Esophagus mucosa (tissue), 1 donor: ENCODE measurements at places on chromosomes 1 and 21.
A peak's percentile ranks its signal among the peaks of the same experiment; 100 is the strongest.

DNA sequence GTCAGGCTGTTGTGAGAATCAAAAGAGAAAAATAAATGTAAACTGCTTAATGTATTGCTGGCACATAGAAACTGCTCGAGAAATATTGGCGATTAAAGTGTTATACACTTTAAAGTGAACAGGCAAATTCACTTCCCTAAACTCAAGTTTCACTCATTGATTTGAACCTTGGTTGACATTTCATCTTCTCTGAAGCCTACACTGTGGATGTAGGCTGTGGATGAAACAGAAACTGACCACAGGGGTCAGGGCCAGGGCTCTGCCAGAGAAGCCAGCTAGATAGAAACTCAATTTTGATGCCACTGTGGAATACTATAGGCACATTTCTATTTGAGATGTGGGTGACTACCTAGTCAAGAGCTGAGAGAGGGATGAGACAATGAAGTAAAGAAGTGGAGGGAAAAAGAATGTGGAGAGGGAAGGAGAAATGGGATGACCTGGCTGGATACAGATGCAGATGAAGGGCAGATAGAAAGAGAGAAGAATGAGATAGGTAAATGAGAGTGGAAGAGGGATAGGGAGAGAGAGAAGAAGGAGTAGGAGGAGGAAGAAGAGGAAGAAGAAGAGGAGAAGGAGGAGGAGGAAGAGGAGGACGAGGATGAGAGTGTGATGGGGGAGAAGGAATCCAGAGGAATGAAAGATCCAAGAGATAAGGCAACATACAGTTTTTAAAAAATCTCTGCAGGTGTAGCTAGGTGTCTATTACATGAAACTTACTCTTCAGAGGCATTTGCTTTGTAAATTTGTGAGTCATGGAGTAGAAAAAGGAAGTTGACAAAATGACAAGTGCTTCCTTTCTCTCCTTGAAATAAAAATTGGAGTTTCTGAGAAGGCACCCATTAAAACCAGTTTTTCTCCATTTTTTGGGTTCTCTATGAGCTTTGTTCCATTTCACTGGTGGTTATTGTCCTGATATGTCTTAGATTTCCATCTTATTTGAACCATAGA is 17.4 kb upstream of the CD1D start:
- no peak for ATAC-seq

DNA sequence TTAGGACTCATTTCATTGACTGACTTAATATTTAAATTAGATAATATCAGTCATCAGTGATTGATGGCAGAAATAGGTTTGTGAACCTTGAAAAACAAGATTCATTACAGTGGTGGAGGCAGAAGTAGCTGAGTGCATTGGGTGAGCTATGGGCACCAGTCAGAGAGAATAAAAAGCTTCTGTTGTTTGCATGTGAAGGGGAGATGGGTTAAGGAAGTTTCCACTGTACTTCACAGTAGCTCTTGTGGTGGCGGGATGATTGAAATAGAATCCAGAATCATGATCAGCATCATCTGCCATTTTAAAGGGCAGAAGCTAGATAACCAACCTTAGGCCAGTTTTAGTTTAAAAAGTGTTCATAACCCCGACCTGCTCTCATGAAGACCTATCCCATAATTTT is 66.2 kb downstream of the DTL start:
- ATAC-seq: no peak

GRCh38 chr1:4447778-4448420 is 206.5 kb upstream of the AJAP1 start:
- ATAC-seq: no peak

GRCh38 chr1:204733869-204734596 is 48.5 kb upstream of the LRRN2 start:
- no peak for ATAC-seq

GRCh38 chr1:19435851-19436455 is 49.4 kb downstream of the CAPZB start:
- peak; percentile 35 for ATAC-seq

GRCh38 chr1:43252225-43252624 is 17.6 kb upstream of the TMEM125 start:
- no peak for ATAC-seq

- peak; percentile 98 for ATAC-seq
These were observed 5.9 kb upstream of the SPRR2E start for GRCh38 chr1:153100245-153100644.

DNA sequence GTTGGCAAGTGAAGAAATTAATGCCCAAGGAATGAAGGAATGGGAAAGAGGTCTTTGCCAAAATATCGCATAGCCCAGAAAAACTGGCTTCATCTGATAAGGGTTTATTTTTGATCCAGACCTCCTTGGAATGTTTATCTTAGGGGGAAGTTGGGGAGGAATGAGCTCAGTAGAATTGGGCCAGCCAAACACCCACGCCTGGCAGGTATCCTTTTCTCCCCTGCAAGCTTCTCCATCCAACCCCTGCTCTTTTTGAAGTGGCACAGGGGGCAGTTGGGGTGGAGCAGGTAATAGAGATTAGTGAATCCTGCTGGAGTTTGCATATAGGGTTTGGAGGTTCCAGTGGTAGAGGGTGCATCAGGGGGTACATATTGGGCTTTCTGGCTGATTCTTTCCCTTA is 21.1 kb downstream of the INTS3 start:
- ATAC-seq: no peak

DNA sequence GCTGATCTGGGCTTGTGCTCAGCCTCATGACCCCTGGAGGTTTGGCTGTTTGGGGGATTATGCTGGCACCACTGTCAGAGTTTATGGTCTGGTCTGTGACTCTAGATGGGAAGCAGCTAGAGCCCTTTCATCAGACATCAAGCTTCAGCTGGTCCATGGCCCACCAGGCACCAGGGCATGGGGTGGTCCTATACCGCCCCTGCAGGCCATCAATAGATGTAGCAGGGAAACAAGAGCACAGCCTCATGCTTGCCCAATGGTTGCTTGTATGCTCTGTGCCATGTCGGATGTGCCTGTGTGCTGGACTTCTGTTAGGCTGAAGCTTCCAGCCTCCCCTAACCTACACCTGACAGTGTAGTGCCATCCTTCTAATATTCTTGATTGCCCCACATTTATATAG is 71.1 kb upstream of the CD34 start:
- no peak for ATAC-seq

DNA sequence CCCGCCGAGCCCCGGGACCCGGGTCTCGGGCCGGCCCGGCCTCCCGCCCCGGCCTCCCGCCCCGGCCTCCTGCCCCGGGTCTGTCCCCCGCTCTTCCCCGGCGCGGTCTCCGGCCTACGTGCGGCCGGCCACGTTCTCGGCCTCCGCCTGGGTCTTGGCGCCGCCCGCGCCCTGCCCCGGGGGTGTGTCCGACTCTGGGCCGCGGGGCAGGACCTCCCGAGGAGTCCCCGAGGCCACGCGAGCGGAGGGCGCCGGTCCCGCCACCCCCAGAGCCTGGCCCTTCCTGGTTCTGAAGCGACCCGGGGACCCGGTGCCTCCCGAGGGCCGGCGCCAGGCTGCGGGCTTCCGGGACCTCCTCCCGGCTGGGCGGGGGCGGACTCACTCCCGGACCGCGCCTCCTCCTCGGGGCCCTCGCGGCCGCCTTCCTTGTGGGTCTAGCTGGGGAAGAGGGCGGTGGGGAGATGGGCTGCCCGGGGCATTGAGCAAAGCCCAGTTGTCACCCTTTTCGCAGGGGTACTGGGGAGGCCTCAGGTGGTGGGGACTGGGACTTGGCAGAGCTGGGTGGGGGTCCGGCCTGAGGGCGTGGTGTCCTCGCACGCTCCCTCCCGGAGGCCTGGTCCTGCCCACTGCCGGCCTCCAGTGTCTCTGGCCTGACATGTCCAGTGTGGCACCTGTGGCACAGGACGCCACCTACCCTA is 558 bp downstream of the PFKL start:
- peak; percentile 47 for ATAC-seq

DNA sequence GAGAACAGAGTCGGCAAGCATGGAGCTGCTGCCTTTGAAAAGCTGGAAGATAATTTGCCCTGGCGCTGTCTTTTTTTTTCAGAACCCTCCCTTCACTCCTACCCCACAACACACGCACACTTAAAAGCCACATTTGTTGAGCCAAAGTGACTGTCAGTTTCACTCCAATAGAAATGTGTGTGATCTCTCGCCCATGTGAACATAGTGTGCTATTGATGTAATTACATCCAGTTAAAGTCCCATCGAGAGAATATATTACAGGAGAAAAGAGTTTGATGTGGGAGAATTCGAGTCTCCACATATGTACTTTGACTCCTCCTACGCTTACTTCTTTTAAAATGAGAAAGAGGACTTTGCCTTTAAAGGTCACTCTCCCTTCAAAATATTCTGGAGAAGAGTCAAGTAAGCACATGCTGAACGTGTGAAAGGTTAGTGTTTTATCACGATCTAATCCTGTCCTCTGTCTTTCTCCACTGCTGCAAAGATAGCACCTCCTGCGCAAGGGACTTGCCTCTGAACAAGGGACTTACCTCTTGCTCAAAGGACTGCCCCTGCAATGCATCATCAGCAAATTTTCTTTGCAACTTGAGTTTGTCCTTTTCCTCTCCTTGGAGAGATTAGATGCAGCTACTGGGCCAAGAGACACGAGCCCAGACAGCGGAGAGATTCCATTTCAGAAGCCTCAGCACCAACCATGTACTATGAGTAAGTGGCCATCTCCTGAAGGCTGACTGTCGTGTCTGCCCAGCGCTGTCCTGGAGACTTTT is 613.9 kb downstream of the PTPRU start:
- ATAC-seq: no peak

GRCh38 chr1:107593501-107594209 is 371.3 kb downstream of the VAV3 start:
- peak; percentile 88 for ATAC-seq

- ATAC-seq: peak; percentile 7
These were observed 1.1 kb downstream of the ADGRB2 start for GRCh38 chr1:31762726-31763670.

DNA sequence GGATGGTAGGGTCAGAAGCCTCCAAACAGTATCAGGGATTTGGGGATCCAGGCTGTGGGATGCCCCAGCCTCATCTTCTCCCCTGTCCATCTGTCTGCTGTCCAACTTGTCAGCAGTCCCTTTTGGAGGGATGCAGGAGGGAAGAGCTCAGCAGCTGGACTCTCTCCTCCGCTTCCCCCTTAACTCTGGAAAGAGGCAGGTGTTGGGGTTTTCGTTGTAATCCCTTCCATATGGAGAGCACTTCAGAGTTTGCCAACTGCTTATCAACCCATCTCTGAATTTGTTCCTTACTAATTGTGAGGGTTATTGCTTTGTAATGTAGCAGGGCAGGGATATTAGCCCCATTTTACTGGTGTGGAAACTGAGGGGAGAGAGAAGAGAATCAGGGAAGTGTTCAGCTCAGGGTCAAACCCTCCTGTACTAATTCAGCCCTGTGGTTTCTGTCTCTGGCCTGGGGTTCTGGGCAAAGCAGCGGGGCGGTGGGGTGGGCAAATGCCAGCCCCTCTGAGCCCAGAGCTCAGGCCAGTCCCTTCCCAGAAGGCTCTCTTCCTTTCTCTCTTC is 3.2 kb downstream of the CITED4 start:
- no peak for ATAC-seq

- no peak for ATAC-seq
These were observed 698 bp upstream of the UCK2 start for GRCh38 chr1:165826565-165827267.

DNA sequence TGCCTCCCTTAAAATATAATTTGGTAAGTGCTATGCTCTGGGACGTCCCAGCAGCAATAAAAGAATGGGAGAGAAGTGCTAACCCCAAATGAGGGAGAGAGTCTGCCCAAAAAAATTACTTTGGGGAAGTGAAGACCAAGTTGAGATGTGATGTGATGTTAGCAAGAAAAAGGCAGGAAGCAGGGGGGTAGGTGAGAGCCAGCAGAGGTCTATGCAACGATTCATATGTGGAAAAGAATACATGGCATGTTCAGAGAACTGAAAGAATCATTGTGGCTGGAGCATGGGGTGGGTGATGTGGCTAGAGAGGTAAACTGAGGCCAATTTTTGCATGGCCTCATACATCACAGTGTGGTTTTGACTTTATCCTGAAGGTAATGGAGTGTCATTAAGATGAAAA is 5.6 kb upstream of the CTPS1 start:
- ATAC-seq: no peak

GRCh38 chr1:244964112-244964971 is 100.0 kb upstream of the HNRNPU start:
- no peak for ATAC-seq

GRCh38 chr1:64019818-64020217 is 183.6 kb upstream of the UBE2U start:
- ATAC-seq: no peak

DNA sequence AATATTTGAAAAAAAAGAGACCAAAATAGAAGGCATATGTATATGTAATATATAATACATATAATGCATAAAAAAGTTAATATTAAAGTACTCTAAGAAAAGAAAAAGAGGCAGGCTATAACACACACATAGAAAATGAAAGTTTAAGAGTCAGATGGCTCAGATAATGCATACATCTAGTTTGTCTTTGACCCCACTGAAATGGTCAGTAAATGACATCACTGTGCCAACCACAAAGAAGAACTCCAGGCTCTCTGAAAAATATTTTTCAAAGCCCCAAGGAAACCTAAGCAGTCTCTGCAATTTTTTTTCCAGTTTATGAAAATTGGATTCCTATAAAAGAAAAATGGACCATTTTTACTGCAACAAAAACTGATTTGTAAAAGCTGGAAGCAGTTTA is 55.4 kb upstream of the SCYL3 start:
- ATAC-seq: no peak

GRCh38 chr1:178725466-178726086 is 532 bp downstream of the RALGPS2 start:
- peak; percentile 74 for ATAC-seq

DNA sequence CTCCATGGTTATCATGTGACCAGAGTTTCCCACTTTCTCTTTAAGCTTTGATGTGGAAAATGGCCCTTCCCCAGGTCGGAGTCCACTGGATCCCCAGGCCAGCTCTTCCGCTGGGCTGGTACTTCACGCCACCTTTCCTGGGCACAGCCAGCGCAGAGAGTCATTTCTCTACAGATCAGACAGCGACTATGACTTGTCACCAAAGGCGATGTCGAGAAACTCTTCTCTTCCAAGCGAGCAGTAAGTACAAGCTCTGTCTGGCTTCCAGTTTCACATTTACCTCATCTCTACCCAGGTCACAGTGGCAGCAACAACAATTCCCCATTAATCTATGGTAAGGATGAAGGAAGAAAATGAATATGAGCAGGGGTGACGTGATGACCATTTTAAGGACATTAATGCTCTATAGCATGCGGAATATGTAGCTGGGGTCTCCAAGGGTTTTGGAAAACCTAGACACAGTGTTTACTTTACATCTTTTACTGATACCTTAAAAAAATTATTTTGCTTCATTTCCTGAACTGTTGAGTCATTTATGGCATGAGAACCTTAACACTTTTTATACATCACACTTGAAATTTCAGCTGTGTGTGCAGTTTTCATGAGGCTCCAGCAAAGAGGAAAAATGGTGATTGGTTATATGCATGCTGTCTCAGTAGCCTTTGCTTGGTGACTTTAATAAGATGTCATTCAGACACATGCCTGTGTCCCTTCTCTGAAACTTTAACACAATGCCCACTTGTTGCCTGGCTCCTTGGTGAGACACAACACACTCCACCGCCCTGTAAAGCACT is 286.3 kb upstream of the SGIP1 start:
- ATAC-seq: no peak

- no peak for ATAC-seq
These were observed 25.2 kb upstream of the FGGY start for GRCh38 chr1:59271561-59272260.
